ENCODE measurements at places on chromosomes 1 and 21.

DNA sequence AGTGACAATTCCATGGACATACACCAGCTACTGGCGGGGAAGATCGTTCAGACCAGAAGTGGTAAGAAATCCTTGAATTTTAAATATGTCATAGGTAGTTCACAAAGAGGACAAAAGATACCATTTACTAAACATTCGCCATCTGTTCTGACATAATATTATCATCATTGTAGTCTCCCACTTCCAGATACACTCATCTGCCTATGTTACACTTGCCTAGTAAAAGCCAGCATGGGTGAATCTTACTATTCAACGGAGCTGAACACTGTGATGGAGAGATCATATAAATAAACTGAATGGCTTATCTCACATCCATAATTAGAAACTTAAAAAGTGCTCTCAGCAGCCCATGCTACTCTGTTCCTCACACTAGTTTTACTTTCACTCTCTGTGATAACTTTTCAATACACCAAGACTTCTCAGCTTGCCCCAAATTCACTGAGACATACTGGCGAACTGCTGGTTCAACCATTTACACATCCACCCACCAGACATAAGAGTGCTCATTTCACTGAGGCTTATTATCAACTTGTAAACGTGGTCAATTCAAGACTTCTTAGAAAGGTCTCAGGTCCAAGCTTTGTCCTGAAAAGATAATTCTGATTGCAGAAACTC lies 463 bp upstream of the PRRC2C start:
- no peak for DNase-seq

GRCh38 chr21:45482899-45483821 lies 59.1 kb downstream of the SLC19A1 start:
- peak; percentile 31 for DNase-seq

DNA sequence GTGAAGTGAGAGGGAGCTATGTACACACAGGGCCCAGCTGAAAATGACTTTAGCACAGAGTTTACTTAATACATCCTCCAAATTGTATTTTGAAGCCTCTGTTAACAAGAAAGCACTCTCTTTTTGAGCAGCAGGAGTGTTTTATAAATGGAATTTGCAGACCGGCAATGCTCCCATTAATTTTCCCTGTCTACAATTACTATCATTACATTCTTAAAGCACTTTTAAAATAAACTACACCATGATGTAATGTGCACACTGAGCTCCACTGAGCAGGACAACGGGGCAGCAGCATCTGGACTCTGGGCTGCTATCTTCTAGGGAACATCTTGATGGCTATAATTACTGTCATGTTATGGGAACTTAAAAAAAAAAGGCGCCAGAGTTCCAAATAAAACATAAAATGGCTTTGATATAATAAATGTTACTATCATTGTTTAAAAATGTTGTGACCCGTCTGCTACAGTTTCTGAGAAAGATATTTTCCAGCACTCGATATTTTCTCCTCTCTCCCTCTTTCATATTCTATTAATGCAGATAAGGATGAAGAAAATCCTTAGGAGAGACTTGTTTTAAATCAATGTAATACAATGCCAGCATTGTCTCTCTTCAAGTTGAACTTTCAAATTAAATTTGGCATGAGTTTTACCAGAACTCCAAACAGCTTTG lies 150.9 kb downstream of the HLX start:
- DNase-seq = no peak

DNA sequence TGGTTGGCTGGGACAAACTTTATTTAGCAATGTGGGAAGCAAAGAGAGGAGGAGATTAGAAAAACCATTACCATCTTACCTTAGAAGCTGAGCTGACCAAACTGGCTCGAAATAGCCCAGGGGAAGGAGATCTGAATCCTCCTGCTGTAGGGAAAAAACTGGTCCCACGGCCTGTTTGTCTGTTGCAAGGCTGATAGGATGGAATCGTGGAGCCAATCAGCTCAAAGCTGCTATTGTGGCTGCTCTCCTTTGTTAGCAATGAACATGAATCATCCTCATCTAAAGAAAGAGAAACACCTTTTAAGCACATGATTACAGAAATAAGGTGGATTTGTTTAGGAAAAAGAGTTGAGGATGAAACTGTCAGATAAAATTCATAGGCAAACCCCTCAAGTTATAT lies 21.5 kb downstream of the CLSPN start:
- no peak for DNase-seq

GRCh38 chr1:224160171-224160682 lies 22.8 kb upstream of the DEGS1 start:
- DNase-seq = no peak

DNA sequence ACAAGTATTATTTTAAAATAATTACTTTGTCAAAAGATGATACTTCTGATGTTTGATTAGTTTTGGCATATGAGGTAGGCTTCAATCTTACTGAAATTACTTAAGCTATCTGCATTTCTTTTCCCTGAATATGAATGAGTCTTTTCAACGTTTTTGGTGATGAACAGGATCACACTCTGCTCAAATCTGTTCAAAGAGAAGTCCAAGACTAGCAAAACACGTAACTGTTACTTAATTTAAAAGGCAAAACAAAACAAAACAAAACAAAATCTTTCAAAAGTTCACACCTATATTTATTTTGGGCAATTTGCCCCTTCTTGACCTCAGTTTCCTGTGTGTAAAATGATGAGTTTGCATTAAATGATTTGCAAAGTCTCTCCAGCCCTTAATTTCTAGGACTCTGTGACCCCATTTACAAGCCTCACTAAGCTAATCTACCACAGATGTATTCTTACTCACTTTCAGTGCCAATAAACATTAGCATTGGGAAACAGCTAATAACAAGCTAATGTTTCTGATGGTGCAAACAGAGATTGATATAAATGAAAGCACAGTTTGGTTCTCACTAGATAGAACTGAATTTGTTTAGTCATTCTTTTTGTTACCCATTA lies 865.4 kb downstream of the LTN1 start:
- DNase-seq = no peak

DNA sequence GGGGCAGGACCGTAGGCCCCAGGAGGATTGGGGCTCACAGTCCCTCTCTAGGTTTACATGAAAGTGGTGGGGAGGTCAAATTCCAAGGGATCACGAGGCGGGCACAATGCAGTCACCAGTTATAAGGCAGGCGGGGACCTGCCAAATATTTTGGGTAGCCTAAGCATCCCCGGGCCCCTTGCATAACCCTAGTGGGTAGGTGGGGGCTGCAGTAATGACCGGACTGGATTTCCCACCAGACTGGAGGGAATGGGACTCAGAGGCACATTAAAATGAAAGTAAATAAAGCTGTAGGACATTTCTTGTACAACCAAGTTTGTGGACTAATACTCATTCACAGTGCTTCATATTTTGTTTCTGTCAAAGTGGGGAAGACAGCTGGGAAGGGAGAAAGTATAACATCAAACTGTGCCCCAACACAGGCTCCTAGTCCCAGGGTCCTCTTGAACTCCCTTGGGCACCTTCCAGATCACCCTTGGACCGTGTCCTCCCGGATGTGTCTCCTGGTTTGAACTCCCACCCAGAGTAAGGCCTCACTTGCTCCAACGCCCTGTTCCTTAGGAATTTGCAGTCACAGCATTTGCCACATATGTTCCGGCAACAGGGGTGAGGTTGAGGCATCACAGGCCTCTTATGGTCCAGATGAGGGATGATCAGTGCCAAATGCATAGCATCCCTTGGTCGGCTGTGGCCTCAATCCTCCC lies 28.4 kb upstream of the KIAA0040 start:
- DNase-seq = no peak

DNA sequence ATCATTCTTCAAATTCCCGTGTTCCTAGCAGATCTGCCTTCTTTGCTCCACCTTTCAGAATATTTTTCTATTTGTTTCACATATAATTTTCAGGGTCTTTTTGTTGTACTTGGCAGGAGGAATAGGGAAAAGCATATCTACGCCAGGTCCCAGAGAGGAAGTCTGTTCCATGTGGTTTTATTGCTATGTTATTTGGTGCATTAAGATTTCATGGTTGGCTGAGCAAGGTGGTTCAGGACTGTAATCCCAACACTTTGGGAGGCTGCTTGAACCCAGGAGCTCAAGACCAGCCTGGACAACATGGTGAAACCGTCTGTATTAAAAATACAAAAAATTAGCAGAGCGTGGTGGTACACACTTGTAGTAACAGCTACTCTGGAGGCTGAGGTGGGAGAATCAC lies 36.1 kb downstream of the COL6A1 start:
- no peak for DNase-seq

DNA sequence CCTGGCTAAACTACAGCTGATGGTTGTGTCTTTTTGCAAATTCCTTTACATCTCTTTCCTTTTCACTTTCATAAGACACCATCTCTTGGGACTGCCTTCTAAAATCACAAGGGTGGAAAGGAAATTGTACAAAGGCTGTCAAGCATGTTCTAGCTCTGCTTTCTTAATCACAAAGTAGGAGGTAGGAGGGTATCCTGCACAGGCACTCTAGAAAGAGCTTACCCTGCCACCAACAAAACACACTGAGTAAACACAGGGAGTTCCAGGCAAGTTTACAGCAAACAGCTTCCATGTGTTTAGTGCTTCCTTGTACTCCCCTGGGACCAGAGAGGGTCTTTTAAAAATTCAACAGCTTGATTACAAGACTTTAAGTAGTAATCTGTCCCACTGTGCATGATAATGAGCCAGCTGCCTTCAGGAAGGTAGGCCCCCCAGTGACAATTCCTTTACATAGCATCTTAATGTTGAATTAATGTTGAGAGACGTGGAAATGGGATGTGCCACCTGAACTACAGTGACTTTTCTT lies 2.4 kb downstream of the PLPP3 start:
- DNase-seq = no peak

DNA sequence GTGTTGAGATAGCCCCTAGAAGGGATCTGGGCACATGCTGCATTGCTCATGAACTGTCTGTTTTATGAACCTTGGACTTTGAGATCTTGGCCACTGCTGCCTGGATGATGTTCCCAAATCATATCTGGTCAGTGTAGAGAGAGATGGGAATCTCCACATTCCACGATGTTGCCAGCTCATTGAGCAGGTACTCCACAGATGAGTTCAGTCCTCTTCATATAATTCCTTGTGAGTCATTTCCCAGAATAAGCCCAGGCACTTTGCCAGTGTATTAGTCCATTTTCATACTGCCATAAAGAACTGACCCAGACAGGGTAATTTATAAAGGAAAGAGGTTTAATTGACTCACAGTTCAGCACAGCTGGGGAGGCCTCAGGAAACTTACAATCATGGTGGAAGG lies 254.0 kb upstream of the RUNX1 start:
- DNase-seq = no peak

DNA sequence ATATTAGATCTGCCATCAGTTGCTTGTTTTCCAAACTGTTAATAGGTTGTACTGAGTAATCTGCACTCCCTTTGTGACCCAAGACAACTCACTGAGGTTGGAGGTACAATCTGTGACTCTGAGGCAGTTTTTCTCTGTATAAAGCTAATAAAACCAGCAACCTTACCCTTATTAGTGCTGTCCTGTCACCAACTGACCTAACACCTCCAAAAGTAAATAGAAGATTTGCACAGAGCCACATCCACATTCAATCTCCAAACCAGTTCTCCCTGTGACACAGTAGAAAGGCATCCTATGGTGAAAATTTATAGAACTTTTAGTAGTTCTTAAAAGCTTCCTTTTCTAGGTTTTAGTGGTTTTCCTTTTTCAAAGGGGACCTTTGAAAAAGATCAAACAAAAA lies 140.4 kb upstream of the ADGRL2 start:
- DNase-seq = no peak

GRCh38 chr1:52579415-52579814 lies 22.8 kb upstream of the GPX7 start:
- no peak for DNase-seq

DNA sequence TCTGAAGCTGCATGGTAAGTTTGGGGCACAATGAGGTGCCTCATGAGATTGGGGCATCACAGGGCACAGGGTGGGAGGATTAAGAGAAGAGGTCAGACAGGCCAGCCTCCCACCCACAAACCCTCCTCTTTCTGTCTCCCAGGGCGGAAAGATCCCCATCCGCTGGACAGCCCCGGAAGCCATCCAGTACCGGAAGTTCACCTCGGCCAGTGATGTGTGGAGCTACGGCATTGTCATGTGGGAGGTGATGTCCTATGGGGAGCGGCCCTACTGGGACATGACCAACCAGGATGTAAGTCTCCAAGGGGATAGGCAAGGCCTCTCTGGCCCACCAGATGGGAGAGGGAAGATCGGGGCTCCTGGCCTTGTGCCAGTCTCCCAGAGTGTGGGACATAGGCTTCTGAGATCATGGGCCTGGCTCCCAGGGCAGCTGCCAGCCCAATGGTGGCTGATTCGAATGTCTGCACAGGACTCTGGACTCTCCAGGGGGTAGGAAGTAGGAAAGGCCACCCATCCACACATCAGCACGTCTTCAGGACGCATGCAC lies 63.7 kb downstream of the LACTBL1 start:
- DNase-seq = no peak

GRCh38 chr1:9852410-9853248 lies 28.9 kb upstream of the CLSTN1 start:
- no peak for DNase-seq

- DNase-seq = no peak
Observed at GRCh38 chr1:167538657-167539056, 14.9 kb downstream of the CREG1 start.

DNA sequence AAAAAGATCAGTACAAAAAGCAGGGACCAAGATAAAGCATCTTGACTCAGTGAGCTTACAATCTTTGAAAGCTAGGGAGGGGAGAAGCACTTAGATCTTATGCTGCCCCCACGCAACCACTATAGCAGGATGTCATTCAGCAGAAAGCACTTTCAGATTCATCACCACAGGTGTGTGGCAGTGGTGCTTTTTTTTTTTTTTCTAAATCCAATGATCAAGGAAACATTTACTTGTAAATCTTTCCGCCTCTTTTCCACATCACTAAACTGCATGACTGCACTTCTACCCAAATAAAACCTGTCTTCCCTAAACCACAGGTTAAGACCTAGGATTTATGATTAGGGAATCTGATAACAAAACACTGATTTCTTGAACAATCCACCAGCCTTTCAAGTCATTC lies 154.8 kb downstream of the SLC45A1 start:
- DNase-seq = no peak

DNA sequence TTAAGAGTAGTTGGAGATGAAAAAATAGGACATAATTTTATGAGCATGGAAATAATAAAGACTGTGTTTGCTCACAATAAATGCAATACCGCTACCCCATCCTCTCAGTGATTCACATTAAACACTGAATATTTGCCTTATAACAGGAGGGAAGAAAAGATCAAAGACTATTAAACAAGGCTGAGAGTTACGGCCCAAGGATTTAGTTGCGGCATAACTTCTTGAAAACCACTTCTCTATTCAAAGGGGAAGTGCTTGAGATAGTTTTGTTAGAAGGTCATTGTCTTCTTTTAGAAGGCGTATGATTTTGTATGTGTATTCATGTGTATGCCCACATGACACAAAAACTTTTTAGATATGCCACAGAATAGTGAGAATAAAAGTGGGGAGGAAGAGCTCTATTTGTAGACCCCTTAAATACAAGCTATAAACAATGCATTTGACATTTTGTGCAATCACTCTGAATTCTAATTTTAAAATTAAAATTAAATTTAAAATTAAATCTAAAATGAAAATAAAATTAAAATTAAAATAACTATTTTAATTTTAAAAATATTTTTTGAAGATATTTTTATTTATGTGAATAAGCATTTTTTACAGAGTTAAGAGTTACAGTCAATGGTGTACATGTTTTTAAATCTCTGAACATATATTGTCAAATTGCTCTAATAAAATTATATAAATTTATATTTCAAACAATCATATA lies 986.6 kb upstream of the ADAMTS5 start:
- DNase-seq = no peak

All from immature natural killer cell (primary cell).